ENCODE measurements at places on chromosomes 3 and 15. TPM values are rescaled to one million over a fixed set of nuclear protein-coding genes. Genes with fewer than 3 reads are reported as not detected.

DNA sequence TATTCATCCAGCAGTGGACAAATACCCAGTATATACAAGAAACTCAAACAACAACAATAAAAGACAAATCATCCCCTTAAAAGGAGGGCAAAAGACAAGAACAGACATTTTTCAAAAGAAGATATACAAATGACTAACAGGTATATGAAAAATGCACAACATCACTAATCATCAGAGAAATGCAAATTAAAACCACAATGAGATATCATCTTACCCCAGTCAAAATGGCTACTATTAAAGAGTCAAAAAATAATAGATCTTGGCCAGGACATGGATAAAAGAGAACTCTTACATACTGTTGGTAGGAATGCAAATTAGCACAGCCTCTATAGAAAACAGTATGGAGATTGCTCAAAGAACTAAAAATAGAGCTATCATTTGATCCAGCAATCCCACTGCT is 16.9 kb downstream of the DHX36 start:
- no peak for DNase-seq

GRCh38 chr3:61381745-61382392 is 130.6 kb upstream of the FHIT start:
- DNase-seq, result peak; percentile 31

GRCh38 chr3:19267040-19267439 is 118.7 kb downstream of the KCNH8 start:
- DNase-seq, result no peak

DNA sequence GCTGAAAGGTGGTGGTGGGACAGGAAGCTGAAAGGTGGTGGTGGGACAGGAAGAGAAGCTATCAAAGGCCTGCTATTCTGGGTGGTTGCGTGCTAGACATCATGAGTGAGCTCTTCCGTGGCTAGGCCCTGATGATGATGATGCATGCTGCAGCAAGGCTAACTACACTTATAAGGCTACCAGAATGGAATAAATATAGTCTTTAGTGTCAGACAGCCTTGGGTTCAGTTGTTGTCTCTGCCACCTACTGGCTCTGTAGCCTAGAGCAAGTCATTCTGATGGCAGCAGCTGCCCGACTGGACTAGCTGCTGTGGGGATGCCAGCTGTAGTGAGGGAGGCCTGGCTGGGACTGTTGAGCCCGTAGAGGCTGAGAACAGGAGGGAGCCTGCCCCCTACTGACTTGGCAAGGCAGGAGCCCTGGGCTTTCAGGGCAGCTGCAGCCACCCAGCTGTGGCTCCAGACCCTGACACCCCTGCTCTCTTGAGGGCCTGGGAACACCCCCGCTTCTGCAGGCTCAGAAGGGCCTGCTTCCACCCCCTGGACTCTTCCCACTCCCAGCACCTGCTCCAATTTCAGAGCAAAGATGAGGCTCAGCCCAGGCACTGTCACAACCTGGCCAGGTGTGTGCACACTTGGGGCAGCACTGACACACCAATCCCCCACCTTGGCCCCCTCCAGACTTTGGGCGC is 21.4 kb upstream of the ZBED2 start:
- DNase-seq, result no peak

DNA sequence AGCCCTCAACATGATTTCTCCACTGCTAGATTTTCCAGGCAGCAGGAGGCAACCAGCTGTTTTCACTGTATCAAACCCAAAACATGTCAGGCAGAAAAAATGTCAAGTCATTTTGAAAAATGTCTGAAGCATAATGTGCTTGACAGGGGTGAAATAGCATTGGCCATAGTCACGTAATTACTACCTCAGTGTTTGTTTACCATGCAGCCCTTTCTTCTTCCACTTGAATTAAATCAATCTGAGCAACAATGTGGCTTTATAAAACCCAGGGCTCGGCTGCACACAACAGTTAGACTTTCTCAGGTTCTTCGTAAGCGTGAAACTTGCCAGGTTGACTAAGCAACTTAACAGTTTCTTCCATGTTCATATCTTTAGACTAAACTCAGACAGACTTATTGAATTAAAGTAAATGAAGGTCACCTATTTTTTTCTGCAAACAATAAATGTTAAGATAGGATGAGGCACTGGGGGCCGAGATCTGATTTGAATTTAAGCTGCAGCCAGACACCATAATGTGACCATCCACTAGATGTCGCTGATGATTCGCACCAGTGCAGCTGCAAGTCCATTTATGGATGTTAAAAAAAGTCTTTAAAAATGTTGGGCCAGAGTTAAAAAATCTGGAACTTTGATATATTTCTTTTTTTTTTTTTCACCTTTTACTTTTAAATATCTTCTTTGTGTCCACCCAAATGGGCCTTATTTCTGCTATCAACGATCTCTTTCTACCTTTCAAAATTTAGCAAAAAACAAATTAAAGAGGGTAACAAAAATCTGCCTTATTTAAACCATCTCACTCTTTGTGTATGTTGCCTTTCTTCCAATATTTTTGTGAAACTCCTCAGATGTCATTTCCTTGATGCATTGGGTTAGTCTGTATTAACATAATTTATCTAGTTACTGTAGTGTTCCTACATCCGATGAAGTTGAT is 305.9 kb downstream of the CACNA2D3 start:
- DNase-seq, result peak; percentile 87

DNA sequence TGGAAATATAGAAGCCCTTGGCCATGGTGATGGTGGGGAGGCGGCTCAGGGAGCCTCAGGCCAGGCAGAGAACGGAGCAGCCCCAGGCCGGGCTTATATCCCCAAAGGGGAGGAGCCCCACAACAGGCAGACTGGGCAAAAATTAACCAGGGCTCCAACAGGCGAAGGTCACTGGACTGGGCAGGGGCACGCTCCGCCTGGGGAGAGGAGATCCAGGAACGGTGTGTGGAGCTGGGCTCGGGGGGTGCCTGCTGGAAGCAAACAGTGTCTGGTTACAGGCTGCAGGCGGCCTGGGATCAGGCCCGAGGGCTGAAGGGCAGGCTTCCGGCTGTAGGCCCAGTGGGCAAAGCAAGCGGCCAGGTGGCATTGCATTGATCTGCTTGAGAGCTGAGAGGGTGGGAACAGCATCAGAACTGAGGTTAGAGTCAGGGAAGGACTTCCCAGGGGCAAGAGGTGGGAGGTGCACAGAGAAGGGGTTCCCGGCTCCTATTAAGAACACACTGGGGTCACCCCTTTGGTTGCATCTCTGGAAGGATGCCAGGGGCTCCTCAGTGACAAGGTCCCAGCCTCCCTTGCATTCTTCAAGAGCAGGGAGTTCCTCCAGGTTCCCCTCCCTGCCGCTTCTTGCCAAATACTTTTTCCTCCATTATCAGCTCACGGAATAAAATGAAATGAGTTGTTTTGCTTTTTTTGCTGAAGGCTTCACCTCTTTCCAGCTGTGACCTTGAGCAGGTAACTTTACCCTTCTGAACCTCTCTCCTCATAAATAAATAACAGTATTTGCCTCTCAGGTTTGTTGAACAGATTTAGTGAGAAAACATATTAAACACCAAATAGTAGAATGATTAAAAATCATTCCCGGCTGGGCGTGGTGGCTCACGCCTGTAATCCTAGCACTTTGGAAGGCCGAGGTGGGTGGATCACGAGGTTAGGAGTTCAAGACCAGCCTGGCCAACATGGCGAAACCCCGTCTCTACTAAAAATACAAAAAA is 7.8 kb downstream of the ANPEP start:
- no peak for DNase-seq

GRCh38 chr3:123075359-123075758 is 8.5 kb downstream of the PDIA5 start:
- DNase-seq, result no peak

TRIM71 gene
- total RNA-seq, result 0.18 TPM

- DNase-seq, result peak; percentile 27
Measured at GRCh38 chr3:8784676-8785435, 15.4 kb upstream of the OXTR start.

MUC4 gene
- 0.18 TPM for total RNA-seq

GRCh38 chr15:75063338-75063737 is 39.9 kb downstream of the PPCDC start:
- DNase-seq, result no peak

- DNase-seq, result peak; percentile 36
Measured at GRCh38 chr3:117285737-117286136, 576.2 kb downstream of the TUSC7 start.

All from muscle of leg (tissue), 16 donors.